ENCODE measurements at places on chromosomes 3 and 15. TPM values are rescaled to one million over a fixed set of nuclear protein-coding genes. Genes with fewer than 3 reads are reported as not detected.

Gene SMCO1
- total RNA-seq: not detected

Gene SLC7A14
- total RNA-seq: not detected

Gene OIP5
- 5.7 TPM for total RNA-seq

Gene CMTM8
- total RNA-seq: 3.2 TPM

Gene LRRK1
- total RNA-seq: 15.4 TPM

Gene DUOXA2
- total RNA-seq: not detected

Gene MYZAP
- 1.3 TPM for total RNA-seq

Gene PARP16
- 5.9 TPM for total RNA-seq

Gene ZNF860
- 11.7 TPM for total RNA-seq

Gene MINAR1
- total RNA-seq: 0.49 TPM

Gene RTP1
- total RNA-seq: not detected

Data from MCF 10A (cell line).